ENCODE measurements at places on chromosomes 5 and 9. TPM values are rescaled to one million over a fixed set of nuclear protein-coding genes. Genes with fewer than 3 reads are reported as not detected.

Gene SVEP1
- total RNA-seq: not detected

Gene CMYA5
- total RNA-seq: 0.11 TPM

Gene CARTPT
- total RNA-seq: not detected

Gene FAM78A
- 55.3 TPM for total RNA-seq

Gene CDK5RAP2
- total RNA-seq: 59.8 TPM

Gene ECPAS
- total RNA-seq: 107 TPM

Gene FOXI1
- total RNA-seq: not detected

Gene IFNA2
- not detected for total RNA-seq

Gene AK8
- total RNA-seq: not detected

Gene ENC1
- 1.2 TPM for total RNA-seq

Measured in activated T-helper 2 cell treated with anti-CD3 and anti-CD28 coated beads, Interferon-gamma antibody, Interleukin-2, Interleukin-4, amounts not matched to agents 10 μg/mL and 5 μg/mL and 100 μg/mL, durations not matched to agents 14 hours and 24 hours and 36 hours (primary cell).